ENCODE measurements at places on chromosomes 2 and 18.

DNA sequence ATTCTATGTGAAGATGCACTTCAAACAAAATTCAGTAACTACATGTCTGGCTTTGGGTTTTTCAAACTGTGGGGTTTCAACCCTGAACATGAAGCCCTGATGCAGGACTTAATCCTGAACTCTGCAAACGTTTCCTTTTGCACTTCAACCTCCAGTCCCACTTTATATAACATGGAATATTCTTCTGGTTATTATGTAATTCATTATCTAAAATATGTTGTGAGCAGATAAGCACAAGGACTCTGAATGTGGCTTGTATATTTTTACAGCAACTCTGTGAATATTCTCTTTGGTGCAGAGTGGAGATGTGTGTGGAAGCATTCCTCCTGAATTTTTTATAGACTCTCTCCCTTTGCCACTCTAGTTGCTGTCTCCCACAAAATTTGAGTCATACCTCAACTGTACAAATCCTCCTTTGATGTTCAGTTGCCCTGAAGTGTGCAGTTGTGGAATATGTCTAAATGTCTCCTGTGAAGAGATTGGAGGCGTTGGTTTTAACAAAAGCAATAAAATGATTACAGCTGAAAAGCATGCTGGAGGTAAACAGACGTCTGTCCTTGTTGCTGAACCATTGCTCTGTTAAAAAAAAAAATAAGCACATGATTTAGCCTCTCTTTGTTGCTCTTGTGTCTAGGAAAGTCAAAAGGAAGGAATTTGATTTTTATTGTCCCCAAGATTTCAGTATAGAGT lies 205.1 kb upstream of the NRP2 start:
- no peak for DNase-seq

GRCh38 chr2:240582781-240583180 lies 3.8 kb upstream of the CAPN10 start:
- no peak for DNase-seq

DNA sequence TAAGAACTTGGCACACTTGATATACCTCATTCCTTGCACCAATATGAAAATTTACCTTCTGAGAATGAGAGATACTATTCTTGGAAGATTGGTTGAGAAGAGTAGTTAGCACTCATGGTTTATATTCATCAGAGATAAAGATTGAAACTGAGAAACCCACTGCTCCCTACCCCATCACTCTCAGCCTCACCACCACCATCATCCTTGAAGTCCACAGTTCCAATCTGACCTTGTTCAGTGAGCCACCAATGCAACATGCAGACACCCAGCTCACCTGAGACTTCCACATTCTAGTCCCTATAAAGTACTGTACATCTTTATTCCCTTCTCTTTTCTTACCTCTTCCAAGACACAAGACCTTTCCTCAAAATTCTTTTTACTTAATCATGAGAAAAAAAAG lies 869.0 kb downstream of the TRIB2 start:
- no peak for DNase-seq

DNA sequence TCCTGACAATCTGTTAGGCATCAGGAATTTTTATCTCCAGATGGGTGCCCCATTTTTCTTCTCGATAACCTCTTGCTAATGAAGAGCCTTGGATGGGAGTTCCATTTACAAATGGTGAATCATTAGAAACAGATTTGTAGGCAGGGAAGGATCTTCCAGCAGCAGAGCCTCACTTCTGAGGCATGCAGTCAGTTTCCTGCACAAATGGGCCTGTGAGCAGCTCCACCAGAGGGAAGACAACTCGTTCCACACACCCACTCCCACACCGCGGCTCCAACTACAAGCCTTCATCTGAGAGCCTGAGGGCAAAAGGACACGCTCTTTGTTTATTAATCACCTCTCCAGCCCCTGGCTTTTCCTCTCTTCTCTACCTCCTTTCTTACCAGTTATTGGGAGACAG lies 108.5 kb downstream of the CTAGE1 start:
- DNase-seq: no peak

DNA sequence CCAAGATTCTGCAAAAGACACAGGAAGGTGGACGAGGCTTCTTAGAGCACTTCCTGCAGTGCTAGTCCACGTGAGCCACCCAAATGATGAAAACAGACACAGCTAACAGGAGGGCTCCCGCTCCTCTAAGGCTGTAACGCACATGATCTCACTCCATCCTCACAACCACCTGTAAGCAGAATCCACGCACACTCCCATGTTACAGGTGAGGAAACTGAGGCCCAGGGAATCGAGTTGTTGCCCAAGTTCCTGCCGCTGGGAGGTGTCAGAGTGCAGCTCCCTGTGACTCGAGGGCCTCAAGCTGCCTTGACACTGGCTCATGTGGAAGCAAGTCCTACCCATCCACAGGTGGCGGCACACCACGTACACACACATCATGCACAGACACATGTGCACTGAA lies 4.4 kb downstream of the DNMT3A start:
- no peak for DNase-seq

DNA sequence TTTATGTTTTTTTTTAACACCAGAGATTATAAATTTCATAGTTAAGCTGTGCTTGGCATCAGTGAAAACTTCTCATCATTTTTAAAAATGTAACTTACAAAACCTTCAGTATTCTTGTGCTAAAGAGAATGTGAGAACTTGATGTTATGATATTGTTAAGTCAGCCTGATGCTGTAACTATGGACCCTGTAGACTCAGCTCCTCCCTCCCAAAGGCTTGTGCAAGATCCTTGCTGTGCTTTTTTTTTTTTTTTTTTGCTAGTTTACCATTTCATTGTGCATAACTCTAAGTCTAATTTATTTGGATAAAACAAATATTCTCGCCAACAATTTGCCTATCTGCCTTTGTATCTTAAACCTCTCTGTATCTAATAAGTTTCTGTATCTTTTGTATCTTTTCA lies 12.9 kb upstream of the TFPI start:
- DNase-seq: no peak

- DNase-seq: no peak
Measured at GRCh38 chr18:74257083-74257482, 34.7 kb downstream of the CYB5A start.

- DNase-seq: no peak
Measured at GRCh38 chr2:139876964-139877363, 1096.8 kb upstream of the NXPH2 start.

GRCh38 chr18:79784965-79785770 lies 12.6 kb upstream of the KCNG2 start:
- DNase-seq: no peak

DNA sequence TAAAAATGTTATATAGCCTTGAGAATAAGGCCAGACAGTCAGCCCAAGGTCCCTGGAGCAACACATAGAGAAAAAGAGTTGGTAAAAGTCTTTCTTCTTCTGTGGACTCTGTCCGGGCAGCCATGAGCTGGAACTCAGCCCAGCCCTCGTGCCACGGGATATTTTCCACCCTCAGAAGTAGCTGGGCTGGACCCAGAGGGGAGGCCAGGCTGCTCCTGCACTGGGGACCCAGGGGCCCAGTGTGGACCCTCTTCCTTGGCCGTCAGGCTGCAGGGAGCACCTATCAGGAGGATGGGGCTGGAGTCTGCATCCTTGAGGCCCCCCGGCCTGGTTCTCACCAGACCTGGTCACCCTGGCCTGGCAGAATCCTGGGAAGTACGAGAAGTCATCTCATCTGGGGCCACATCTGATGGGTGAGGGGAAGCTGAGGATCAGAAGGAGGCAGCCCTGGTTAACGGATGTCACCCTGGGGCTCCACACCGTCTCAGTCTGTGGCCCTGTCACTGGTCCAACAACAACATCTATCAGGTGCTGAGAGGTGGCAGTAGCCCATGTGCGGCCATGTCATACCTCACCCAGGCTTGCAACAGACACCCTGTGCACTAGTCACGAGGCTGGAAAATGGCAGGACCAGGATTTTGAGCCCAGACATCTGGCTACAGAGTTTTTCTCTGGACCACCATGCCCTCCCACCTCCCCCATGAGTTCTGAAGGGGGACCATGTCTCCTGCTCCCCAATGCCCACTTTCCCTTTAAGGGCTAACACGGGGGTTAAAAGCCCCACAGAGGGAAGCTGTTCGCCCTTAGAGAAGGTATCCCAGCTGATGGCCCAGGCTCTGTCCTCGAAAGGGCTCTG lies 33.0 kb downstream of the SDC1 start:
- DNase-seq: no peak

DNA sequence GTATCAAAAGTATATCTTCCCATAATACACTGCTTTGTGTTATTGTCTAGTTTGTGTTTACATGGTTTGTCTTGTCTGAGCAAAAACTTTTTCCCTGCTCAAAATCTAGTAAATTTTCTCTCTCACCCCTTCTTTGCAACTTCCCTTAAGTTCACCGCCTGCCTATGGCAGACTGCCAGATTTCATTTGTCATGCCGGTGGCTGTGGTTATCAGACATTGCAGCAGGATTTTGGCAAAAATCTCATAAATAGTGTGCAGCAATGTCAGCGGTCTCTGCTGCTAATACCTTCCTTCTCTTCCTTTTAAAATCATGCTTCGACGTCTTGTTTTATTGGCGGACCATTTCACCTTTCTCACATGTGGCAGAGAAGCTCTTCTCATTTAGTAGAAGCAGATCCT lies 45.6 kb upstream of the TMEM178A start:
- DNase-seq: peak; percentile 96

DNA sequence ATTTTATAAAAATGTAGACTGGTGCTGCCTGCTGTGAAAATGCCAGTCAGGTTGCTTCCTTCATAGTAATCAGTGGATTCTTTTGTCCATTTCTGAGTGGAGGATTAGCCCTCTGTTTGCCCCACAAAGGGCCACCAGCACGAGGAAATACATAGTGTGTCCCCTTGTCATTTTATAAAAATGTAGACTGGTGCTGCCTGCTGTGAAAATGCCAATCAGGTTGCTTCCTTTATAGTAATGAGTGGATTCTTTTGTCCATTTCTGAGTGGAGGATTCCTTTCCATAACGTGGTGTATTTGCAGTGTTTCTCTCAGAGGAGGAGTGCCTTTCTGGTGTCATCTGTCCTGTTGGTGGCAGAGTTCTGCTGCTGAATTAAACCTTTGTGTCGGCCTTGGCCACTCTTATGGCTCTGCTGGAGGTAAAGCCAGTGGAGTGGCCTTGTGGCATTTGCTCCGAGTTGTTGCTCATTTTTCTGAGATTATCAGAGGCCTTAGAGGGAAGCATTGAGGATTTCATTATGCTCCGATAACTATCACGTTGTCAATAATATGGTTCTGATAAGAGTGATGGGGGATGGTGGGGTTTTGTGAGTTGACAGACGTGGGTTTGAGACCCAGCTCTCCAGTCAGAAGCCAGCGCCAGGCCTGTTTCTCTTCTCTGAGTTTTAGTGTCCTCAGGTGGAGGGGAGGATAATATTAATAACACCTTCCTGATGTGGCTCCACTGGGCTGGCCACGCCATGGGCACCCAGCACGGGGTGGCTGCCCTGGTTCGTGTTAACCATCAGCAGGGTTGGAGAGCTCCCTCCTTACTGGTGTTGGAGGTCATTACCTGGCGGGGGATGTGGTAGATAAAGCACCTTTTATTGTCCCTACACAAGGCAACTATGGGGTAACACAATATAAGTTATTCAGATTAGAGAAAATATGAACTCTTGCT lies 96.6 kb downstream of the NEDD4L start:
- peak; percentile 28 for DNase-seq

DNA sequence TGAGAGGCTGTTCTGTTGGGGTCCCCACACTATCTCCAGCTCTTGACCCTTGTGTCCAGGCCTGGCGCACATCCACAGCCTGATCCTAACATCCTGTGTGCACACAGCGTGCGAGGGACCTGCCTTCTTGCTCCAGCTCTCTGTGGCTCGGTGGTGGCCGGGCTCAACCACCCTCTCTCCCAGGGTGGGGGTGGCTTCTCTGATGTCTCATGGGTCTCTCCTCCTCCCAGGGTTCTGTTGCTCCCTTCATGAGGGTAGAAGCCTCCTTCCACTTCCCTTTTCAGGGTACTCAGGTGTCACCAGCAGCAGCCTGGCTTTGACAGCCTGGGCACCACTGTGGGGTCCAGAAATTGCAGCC lies 196.9 kb upstream of the RAB6C start:
- no peak for DNase-seq

DNA sequence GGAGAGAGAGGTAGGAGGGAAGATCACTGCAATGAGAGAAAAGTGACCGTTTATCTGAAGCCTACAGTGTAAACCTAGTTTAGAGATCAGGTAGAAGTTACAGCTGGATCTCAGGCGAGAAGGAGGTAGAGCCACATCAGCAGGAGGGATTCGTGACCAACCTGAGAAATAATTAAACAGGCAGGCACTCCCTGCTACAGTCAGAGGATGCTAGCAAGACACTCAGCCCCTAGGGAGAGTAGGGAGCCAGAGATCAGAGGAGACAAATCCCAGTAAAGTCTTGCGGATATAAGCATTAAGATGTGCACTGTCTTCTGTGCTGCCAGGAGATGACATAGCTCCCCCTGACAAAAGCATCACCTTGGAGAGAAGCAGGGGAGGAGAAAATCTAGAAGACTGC lies 629.1 kb upstream of the SLC39A10 start:
- no peak for DNase-seq
